Chondrocyte (in vitro differentiated cells): ENCODE measurements at places on chromosomes 3 and 15. TPM values are rescaled to one million over a fixed set of nuclear protein-coding genes. Genes with fewer than 3 reads are reported as not detected.

- no peak overlapping the region for H3K4me3 ChIP-seq
- no peak overlapping the region for H3K27ac ChIP-seq
- H3K36me3 ChIP-seq: no peaks in the 10 kb centered on the region
- peaks cover 2% of the 10 kb centered on the region for H3K27me3 ChIP-seq
Measured at GRCh38 chr3:38604246-38604645, 45.2 kb downstream of the SCN5A start.

DNA sequence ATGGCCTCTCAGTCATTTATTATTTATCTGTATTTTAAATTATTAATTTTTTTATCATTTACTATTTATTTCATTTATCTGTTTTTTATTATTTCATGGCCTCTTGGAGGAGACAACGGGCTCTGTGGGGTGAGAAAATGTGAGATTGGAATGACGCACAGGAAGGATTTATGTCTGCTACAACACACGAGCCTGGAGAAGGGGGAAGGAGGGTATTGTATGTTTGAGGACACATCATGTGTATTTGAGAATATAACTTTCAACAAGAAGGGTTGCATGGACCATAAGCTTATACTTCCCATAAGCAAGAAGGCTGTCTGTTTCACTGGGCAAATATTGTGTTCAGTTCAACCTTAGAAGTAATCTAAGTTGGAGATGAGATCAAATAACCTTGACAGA, 31.7 kb downstream of the LSM3 start:
- H3K36me3 ChIP-seq: no peaks in the 10 kb centered on the region
- no peak overlapping the region for H3K4me3 ChIP-seq
- H3K4me1 ChIP-seq: peaks cover 36% of the 10 kb centered on the region

GRCh38 chr3:72427624-72428023, 420.6 kb downstream of the SHQ1 start:
- no peaks in the 10 kb centered on the region for H3K27me3 ChIP-seq
- H3K4me3 ChIP-seq: no peak overlapping the region
- no peaks in the 10 kb centered on the region for H3K36me3 ChIP-seq
- H3K4me1 ChIP-seq: peaks cover 26% of the 10 kb centered on the region
- no peak overlapping the region for H3K27ac ChIP-seq
- no peak for DNase-seq

Gene IP6K2
- 68.8 to 109 TPM (median 72.3 TPM) in 3 replicates for total RNA-seq

- no peaks in the 10 kb centered on the region for H3K27me3 ChIP-seq
- no peak for DNase-seq
- H3K27ac ChIP-seq: no peak overlapping the region
- H3K36me3 ChIP-seq: peaks cover 1% of the 10 kb centered on the region
Measured at GRCh38 chr15:95561463-95561862, 769.0 kb upstream of the NR2F2 start.

DNA sequence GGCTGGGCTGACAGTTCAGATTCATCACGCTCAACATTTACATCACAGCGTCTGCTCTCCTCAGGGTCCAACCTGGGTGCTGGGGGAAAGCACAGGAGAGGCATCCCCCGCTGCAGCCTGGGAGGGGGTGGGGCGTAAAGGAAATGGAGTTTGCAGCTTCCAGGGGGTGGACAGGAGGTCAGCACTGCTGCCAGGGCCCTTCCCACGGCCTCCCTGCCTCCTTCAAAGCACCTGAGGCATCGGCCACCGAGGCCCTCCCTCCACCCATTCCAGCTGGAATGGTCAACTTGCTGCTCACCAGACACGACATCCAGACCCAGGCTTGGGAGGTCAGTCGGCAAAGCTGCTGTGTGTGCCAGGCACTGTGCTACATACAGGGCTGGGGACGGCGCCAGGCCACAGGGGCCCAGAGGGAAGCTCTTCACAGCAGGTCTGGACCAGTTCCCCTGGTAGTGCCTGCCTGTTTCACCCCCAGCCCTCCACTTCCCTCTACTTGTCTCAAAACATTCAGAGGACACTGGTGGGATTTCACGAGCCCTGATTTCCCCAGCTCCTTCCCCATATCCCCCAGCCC, 120.7 kb downstream of the ANP32A start:
- H3K4me1 ChIP-seq: peaks cover 40% of the 10 kb centered on the region
- H3K4me3 ChIP-seq: peak overlapping the region; percentile 34
- DNase-seq: no peak
- H3K27me3 ChIP-seq: no peaks in the 10 kb centered on the region
- H3K27ac ChIP-seq: peak overlapping the region; percentile 99
- peaks cover 34% of the 10 kb centered on the region for H3K36me3 ChIP-seq

DNA sequence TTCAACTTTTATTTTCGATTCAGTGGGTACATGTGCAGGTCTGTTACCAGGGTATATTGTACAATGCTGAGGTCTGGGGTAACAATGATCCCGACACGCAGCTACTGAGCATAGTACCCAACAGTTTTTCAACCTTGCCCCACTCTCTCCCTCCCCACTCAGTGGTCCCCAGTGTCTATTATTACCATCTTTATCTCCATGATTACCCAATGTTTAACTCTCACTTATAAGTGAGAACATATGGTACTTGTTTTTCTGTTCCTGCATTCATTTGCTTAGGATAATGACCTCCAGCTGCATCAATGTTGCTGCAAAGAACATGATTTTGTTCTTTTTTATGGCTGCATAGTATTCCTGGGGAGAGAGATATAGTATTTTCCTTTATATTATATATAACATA, 75.7 kb upstream of the EPHB3 start:
- no peaks in the 10 kb centered on the region for H3K4me1 ChIP-seq
- H3K27me3 ChIP-seq: peaks cover 65% of the 10 kb centered on the region
- H3K27ac ChIP-seq: no peak overlapping the region
- DNase-seq: no peak
- H3K4me3 ChIP-seq: no peak overlapping the region

Gene HEMK1
- 15.1 to 20.1 TPM (median 15.2 TPM) in 3 replicates for total RNA-seq

DNA sequence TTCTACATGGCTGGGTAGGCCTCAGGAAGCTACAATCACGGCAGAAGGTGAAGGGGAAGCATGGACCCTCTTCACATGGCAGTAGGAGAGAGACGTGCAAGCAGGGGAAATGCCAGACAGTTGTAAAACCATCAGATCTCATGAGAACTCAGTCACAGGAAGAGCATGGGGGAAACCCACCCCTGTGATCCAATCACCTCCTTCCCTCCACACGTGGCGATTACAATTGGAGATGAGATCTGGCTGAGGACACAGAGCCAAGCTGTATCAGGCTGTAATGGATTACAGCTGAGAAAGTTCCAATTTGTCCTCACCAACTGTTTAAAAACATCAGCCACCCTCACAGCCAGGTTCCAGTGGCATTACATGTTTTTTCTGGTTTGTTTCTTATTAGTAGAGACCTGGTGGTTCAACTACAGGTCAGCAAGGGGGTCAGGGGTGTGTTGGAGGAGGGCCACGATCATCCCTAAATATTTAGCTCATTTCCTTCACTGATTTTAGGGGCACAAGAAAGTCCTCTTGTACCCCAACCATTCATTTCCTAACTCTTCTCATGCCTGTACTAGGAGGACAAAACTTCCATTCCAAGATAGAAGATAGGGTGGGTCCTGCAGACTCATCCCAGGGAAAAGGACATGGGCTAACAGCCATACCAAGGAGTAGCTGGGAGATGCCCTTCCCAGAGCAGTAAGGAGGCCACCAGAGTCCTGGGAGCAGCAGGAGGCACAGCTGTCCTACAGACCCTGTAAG, 54.4 kb downstream of the ANXA2 start:
- peak overlapping the region; percentile 79 for H3K27ac ChIP-seq
- H3K4me3 ChIP-seq: no peak overlapping the region
- peaks cover 33% of the 10 kb centered on the region for H3K36me3 ChIP-seq

DNA sequence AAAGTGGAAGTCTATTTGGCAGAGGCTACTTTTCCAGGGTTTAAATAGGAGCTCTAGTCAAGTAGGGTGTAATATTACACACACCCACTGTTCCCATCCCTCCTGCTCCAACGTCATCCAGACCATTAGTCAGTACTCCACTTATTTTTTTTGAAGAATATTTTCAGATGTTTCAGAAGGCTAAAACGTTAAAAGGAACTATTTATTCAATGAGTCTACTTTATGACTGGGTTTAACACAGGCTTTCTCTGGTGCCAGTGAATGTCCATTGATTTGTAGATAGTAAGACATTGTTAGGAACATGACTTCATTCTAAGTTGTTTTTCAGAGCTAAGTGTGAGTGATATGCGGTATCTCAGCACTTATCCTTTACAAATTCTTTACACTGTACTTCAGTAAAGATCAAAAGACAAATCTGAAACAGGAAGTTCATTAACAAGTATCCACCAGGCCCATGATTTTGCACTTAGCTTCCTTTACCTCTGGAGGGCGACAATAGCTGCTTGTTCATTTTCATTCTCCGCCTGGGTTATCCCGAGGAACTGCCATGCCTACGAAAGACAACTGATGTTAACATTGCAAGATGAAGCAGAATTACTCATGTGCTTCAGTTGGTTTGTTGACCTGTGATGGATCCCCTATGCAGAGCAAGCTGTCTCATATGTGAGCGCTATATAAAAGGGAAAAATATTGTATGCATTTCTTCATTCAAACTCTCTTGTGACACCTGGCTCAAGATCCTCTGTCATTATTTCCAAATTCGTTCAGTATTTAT, 158.7 kb downstream of the USP13 start:
- peaks cover 12% of the 10 kb centered on the region for H3K4me1 ChIP-seq
- H3K36me3 ChIP-seq: no peaks in the 10 kb centered on the region
- H3K27ac ChIP-seq: peak overlapping the region; percentile 85

DNA sequence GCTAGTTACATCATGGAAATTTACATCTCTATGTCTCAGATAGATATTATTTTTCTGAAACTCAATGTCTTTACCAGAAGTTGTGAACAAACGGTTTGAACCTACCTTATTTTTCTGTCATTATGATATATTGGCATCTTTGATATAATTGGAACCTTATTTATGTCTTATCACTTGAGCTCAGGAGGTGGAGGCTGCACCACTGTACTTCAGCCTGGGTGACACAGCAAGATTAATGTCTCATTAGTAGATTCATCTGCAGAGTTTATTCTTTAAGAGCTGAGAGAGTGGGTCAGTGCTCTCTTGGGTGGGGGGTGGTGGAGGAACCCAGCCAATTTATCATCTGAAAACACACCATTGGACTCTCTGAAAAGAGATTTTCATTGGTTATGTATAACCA, 21.4 kb downstream of the SCG3 start:
- no peak for DNase-seq
- H3K4me3 ChIP-seq: no peak overlapping the region
- no peaks in the 10 kb centered on the region for H3K36me3 ChIP-seq
- H3K27ac ChIP-seq: no peak overlapping the region

DNA sequence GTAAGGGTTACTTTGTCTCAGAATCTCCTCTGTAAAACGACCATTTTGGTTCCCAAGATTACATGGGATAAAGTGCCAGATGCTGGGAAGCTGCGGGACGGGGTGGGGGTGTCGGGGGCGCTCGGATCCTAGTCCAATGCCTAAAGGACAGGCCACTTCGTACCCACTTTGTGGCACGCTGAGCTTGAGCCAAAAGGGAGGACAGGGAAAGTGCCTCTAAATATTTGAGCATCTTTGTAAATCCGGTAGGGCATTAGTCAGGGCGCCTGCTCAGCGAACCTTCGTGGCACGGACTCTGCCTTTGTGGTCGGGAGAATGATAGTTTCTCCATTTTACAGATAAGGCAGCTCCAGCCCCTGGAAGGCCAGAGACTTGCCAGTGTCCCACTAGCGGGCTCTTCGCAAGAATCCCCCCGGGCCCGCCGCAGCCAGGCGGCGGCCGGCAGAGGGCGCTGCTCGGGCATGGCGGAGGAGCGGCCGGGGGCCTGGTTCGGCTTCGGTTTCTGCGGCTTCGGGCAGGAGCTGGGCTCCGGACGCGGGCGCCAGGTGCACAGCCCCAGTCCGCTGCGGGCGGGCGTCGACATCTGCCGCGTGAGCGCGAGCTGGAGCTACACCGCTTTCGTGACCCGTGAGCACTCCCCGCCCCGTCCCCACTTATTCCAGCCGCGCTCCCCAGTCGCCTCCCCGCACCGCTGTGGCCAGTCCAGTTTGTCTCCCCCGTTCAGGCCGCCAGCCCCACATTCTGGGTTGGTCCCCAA, 1.8 kb downstream of the RCCD1 start:
- H3K4me1 ChIP-seq: peaks cover 33% of the 10 kb centered on the region
- no peaks in the 10 kb centered on the region for H3K27me3 ChIP-seq
- peak; percentile 79 for DNase-seq
- peaks cover 14% of the 10 kb centered on the region for H3K36me3 ChIP-seq
- H3K27ac ChIP-seq: peak overlapping the region; percentile 63
- H3K4me3 ChIP-seq: peak overlapping the region; percentile 80

Gene RGMA
- total RNA-seq: 13.0 to 26.2 TPM (median 15.6 TPM) in 3 replicates

Gene CHAC1
- 2.8 to 78.5 TPM (median 77.6 TPM) in 3 replicates for total RNA-seq

Gene CCRL2
- not detected in 3 replicates for total RNA-seq

- H3K4me3 ChIP-seq: no peak overlapping the region
- H3K36me3 ChIP-seq: no peaks in the 10 kb centered on the region
- peaks cover 4% of the 10 kb centered on the region for H3K27me3 ChIP-seq
- H3K4me1 ChIP-seq: no peaks in the 10 kb centered on the region
- no peak overlapping the region for H3K27ac ChIP-seq
Measured at GRCh38 chr3:155682426-155683343, 62.2 kb downstream of the PLCH1 start.

DNA sequence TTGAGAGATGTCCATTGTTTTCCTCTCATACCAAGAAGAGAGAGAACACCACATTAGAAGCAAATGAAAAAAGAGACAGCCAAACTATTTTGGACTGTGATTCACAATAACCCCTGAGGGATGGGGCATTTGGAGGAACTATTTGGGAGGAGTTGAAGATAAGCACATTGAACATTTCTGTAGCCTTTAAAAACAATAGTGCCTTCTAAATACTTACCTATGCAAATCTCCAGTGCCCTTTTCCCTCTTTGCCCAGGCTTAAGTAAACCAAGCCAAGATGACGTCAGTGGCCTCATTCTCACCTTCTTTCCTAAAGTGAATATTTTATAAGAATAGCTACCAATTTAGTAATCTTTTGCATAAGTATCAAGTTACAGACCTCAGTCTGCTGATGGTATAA, 89.7 kb upstream of the COL8A1 start:
- no peak overlapping the region for H3K4me3 ChIP-seq
- no peak overlapping the region for H3K27ac ChIP-seq
- H3K4me1 ChIP-seq: peaks cover 57% of the 10 kb centered on the region
- H3K36me3 ChIP-seq: no peaks in the 10 kb centered on the region

DNA sequence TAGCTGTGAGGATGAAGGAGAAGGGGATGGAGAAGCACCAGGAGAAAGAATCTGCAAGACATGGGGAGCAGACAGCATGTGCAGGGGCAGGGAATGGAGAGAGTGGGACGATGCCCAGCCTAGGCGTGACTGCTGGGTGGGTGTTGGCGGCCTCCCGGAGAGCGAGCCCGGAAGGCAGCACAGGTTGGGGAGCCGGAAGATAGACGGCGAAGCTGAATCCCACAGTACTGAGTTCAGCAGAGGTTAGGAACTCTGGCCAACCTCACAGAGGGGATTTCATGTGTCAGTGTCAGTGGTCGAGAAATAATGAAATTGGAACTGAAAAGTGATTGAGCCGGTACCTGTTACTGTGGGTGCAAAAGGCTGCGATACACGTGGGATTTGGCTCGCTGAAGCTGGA, 55.2 kb downstream of the PXYLP1 start:
- H3K27me3 ChIP-seq: no peaks in the 10 kb centered on the region
- H3K36me3 ChIP-seq: peaks cover 8% of the 10 kb centered on the region
- peaks cover 75% of the 10 kb centered on the region for H3K4me1 ChIP-seq
- no peak overlapping the region for H3K4me3 ChIP-seq
